Activated T-cell treated with anti-CD3 and anti-CD28 coated beads for 4 hours (primary cell): ENCODE measurements at places on chromosomes 13 and 19.

DNA sequence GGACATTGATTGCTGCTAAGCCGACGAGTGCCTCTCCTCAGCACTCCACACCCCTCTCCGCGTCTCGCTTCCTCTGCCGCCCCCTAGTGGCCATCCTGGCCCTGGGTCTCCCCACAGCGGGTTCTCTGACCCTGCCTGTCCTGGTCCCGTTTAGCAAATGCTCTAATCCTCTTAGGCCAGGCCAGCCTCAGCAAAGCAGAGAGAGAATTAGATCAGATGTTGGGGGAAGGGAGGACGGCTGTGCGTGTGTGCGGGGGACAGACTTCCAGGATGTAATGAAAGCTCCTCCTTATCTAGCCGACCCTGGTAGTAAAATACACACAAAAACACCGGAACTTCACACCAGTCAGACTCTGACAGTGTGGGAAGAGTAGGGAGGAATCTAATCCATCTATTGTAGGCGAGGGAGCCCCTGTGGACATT is 4.5 kb downstream of the TPRX2 start:
- peak; percentile 85 for DNase-seq

DNA sequence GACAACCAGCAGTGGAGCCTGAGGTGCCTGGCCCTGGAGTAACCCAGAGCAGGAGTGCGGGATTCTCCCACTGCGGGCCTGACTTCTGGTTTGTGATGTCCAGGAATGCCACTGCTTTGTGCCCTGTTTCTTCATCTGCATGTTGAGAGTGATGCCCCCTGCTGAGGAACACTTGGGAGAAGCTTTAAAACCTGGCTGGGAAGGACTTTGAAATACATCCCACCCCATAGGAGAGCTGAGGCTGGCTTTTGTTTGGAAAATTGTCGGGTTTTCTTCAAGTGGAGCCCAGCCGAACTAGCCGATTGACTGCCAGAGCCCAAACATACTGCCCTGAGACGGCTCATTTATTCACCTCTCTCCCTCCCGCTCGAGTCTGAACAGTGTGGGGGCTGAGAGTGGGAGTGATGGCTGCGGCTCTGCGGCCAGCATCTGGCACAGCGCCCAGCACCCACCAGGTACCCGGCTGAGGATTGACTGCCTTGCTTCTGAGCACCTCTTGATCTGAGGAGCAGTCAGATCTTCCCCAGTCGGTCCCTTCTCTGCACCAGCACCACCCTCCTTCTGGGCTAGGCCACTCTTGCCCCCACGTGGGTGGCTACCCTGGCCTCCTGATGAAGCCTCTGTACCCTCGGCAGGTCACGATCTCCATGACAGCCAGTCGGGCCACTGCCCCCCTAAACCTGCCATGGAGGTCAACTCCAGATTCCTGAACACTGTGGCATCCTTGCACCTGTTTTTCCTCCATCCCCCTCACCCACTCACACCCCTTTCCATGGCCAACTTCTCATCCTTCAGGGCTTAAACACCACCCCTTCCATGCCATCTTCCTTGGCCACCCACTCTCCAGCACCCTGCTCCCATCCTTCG is 148.9 kb downstream of the SIPA1L3 start:
- DNase-seq, result no peak

- DNase-seq, result no peak
Measured at GRCh38 chr19:39927524-39928356, 6.7 kb downstream of the FCGBP start.

- no peak for DNase-seq
Measured at GRCh38 chr19:13153569-13154240, 3.5 kb downstream of the IER2 start.

DNA sequence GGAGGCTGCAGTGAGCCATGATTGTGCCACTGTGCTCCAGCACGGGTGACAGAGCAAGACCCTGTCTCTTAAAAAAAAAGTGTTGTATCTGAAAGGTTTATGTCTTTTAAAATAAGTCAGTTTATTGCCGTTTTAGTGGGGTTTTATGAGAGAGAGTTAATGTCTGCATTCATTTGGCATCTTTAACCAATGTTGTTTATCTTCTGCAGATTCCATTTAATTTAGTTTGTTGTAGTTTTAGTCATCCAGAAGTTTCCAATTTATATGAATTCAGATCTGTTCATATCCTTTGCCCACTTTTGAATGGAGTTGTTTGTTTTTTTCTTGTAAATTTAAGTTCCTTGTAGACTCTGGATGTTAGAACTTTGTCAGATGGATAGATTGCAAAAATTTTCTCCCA is 36.7 kb upstream of the LPAR6 start:
- DNase-seq, result no peak

DNA sequence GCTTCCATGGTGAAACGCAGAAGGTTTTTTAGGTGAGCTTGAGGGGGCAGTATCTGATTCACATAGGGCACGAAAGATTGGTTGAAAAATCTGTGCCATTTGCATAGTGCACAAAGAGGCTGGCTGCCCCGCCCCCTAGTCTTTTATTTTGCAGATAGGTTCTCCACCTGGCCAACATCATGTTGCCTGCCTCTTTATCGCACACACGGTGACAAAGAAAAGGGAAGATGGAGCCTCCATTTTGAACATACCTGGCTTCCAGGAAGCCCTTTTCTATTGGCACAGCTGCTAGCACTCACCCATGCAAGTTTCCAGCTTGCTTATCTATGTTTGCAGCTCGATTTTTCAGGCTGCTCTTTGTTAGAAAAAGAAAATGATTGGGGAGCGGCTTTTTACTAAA is 316.2 kb upstream of the KLHL1 start:
- DNase-seq, result no peak

GRCh38 chr13:44622708-44623107 is 46.6 kb upstream of the TSC22D1 start:
- DNase-seq, result no peak

DNA sequence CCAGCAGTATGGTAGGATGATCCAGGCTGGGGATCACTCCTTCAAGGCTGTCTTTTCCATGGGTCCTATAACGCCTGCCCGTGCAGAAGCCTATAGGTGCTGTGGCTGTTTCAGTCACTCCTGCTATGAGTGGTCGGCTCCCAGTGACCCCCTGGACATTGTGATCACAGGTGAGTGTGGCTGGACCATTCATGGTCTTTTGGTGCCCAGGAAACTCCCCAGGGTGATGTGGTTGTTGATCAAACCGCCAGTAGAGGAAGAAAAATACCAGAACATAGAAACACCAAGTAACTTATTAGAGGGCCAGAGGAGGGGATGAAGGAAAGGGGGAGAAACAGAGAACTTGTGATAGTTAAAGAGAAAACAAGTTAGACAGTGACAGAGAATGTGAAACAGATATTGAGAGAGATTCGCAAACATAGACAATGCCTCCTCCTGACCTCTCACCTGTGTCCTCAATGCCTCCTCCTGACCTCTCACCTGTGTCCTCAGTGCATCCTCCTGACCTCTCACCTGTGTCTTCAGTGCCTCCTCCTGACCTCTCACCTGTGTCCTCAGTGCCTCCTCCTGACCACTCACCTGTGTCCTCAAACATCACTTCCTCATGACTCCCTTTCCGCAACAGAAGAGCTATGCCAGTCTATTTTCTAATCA is 19.4 kb downstream of the LAIR2 start:
- no peak for DNase-seq

DNA sequence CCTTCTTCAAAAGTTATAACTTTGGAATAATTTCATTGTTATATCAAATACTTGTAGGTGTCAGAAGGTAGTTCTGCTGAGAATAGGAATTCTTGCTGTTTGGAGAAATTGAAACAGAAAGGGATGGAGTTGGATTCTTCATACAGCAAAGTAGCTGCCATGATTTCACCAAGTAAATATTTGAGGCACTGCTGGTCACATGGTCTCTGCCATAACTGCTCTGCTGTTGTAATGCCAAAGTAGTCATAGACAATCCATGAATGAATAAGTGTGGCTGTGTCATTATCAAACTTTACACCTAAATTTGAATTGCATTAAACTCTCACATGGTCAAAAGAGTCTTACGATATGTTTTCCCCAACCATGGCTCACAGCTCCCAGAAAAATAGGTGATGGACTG is 308.6 kb downstream of the GPC6 start:
- DNase-seq, result no peak

DNA sequence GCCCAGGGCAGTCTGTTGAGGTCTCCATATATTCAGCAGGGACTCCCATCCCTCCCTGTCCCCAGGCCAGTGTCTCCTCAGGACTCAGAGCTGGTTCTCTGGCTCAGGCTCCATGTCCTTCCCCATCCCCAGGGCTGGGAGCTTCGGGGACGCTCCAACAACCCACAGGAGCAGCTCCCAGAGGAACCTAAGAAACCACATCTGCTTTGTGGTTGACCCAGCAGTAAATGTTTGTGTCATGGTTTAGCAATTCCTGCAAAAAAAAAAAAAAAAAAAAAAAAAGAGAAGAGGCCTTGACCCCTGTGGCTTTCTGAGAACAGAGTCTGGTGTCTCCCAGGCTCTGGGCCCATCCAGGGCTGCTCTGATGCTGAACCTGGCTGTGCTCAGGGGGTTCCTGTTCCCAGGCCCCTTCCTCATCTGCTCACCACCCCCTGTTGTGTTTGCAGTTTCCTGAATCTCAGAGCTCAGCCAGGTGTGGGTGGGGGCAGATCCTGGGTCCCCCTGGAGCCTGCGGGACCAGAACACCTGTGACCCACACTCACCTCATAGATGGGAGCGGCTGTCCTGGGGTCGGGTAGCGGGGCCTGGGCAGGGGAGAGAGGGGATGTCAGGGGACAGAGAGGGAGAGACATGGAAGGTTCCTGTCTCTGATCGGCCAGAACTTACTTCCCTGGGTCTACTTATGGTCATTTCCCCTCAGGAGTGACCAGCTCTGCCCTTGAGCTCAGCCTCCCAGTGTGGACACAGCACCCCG is 25.2 kb upstream of the CEACAM1 start:
- no peak for DNase-seq

- no peak for DNase-seq
Measured at GRCh38 chr19:3979289-3979673, 6.0 kb downstream of the EEF2 start.

DNA sequence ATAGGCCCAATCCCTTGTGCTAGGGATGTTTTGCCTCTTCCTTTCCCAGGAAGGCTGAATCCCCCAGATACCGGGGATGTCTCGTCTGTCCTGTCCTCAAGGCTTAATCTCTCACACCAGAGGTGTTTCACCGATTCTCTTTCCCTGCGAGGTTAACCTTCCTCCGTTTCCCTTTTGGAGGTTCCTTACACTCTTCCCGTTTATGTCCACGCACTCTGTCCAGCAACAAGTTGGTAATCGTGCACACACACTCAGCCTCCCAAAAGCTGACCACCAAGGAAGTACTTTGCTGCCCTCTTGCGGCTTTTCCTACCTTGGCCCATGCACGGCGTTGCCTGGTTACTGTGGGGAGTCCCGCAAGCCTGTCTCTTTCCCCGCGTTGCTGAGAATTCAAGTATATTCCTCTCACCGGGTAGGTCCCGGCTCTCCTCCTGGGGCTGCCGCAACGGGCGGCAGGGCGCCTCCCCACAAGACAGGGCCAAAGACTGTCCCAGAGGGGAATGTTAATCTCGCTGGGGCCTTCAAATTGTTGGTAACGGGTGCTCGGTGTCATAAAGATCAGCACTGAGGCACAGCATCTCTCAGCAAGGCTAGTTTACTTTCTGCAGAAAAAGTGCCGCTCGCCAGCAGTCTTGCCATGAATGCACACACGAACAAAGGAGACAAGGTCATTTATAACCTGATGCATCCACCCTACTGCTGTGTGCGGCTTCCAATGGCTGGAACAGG is 36.7 kb upstream of the CD177 start:
- no peak for DNase-seq

DNA sequence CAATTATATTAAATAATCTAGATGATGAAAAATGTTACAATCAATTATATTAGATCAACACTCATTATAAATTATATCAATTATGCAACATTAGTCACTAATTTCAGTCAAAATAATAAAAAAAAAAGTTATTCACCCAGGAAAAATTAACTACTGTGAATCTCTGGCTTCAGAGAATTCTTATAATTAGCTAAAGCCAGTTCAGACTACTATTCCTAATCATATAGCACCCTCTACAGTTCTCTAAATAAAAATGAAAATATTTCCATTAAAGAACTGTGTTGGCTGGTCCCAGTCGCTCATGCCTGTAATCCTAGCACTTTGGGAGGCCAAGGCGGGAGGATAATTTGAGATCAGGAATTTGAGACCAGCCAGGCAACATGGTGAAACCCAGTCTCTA is 33.0 kb downstream of the XPO4 start:
- no peak for DNase-seq

DNA sequence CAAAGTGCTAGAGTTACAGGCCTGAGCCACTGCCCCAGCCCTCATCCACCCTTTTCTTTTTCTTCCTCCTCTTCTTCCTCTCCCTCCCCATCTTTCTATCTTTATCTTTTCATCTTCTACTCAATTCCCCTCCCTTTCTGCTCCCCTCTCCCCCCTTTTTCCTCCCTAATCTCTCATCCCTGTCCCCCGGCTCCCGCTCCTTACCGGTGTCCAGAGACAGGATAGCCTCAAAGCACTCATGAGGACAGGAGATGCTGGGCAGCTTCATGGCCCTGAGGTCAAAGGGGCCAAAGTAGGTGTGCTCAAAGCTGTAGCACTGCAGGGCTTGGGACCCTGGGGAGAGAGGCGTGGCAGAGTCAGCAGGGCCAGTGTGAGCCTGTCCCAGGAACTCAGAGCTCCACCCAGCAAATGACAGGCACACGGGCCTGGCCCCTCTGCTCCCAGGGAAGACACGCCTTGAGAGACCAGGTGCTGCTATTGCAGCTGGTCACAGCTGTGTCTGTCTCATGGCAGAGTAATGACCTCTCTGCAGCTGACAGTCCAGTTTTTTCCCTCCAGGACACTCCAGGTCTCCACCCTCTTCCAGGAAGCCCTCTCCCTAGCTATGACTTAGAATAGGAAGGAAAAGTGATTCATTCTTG is 2.6 kb downstream of the LYPD5 start:
- no peak for DNase-seq

DNA sequence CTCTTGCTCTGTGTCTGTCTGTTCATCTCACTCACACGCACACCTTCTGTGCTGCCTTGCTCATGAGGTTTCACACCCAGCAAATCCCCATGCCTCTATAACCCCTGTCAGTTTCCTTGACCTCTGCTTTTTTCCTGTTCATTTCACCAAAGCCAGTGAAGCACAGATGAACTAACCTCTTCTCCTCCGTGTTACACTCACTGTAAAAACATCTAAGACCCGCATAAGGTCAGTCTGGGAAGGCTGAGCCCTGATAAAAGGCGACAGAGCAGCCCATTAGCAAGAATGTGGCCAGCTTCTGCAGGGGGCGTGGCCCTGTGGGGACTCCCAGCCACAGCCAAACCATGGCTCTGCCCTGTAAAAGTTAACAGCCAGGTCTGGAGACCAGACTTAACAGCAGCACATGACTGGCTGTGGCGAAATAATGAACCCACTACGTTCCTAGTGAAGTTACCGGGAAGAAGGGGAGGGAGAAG is 42.8 kb upstream of the NPAS1 start:
- DNase-seq, result no peak

DNA sequence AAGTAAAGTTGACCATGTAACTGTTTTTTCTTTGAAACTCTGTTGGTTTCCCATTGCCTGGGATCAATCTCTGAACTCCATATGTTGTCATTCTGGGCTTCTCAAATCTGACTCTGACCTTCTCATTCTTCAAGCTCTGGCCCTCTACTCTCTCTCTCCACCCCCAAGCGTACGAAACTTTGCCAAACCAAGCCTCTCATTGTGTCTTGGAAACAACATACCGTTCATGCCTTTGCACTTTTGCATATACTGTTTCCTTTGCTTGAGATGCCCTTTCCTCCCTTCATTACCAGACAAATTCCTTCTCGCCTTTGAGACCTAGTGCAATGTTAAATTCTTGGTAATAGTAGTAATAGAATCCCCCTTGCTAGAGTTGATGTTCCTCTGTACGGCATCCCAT is 113.7 kb downstream of the OLFM4 start:
- no peak for DNase-seq

GRCh38 chr13:48165063-48165462 is 67.9 kb upstream of the ITM2B start:
- DNase-seq, result no peak
